ENCODE measurements at places on chromosomes 11 and 22.

GRCh38 chr11:33292311-33292710 lies 35.1 kb downstream of the HIPK3 start:
- H3K4me1 ChIP-seq: no peaks in the 10 kb centered on the region
- DNase-seq: no peak
- no peak overlapping the region for H3K4me3 ChIP-seq
- H3K27me3 ChIP-seq: no peaks in the 10 kb centered on the region

- peaks cover 44% of the 10 kb centered on the region for H3K4me1 ChIP-seq
- H3K27me3 ChIP-seq: no peaks in the 10 kb centered on the region
- no peaks in the 10 kb centered on the region for H3K36me3 ChIP-seq
- no peak overlapping the region for H3K27ac ChIP-seq
- DNase-seq: no peak
- H3K4me3 ChIP-seq: no peak overlapping the region
These were observed 22.9 kb downstream of the RPL3 start for GRCh38 chr22:39296535-39296934.

- DNase-seq: no peak
- peaks cover 5% of the 10 kb centered on the region for H3K4me1 ChIP-seq
- H3K27me3 ChIP-seq: no peaks in the 10 kb centered on the region
- no peaks in the 10 kb centered on the region for H3K36me3 ChIP-seq
These were observed 4.3 kb upstream of the PSMC3 start for GRCh38 chr11:47430524-47430923.

DNA sequence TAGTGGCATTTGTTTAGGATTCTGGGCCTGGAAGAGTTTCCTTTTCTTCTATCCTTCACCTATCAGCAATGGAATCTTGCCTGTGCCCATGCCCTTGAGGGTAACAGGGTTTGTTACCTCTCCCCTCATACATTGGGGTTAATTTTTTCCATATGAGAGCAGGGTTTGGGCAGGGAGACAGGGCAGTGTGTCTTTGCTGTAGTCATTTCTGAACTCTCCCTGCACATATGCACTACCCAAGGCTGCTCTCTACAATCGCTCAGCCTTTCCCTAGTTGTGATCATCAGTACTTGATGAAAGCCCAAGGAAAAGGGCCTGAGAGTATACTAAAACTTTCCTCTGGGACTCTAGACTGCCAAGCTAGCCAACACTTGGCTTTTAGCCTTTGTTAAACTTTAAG lies 95.7 kb downstream of the LRRC32 start:
- H3K4me1 ChIP-seq: peaks cover 33% of the 10 kb centered on the region

- H3K4me1 ChIP-seq: peaks cover 4% of the 10 kb centered on the region
- peaks cover 5% of the 10 kb centered on the region for H3K36me3 ChIP-seq
- no peak overlapping the region for H3K4me3 ChIP-seq
- no peak for DNase-seq
- H3K27ac ChIP-seq: no peak overlapping the region
These were observed 11.2 kb downstream of the EIF4G2 start for GRCh38 chr11:10797531-10797930.

GRCh38 chr22:43088627-43088983 lies 586 bp downstream of the TTLL1 start:
- H3K27me3 ChIP-seq: no peaks in the 10 kb centered on the region
- peak overlapping the region; percentile 52 for H3K4me3 ChIP-seq
- no peak for DNase-seq
- H3K4me1 ChIP-seq: no peaks in the 10 kb centered on the region
- no peaks in the 10 kb centered on the region for H3K36me3 ChIP-seq

- H3K27me3 ChIP-seq: peaks cover 6% of the 10 kb centered on the region
- no peak overlapping the region for H3K4me3 ChIP-seq
- H3K27ac ChIP-seq: no peak overlapping the region
- peak; percentile 27 for DNase-seq
- peaks cover 5% of the 10 kb centered on the region for H3K4me1 ChIP-seq
- no peaks in the 10 kb centered on the region for H3K36me3 ChIP-seq
These were observed 7.3 kb downstream of the CABP7 start for GRCh38 chr22:29727131-29727523.

- no peaks in the 10 kb centered on the region for H3K4me1 ChIP-seq
- H3K36me3 ChIP-seq: no peaks in the 10 kb centered on the region
- no peak overlapping the region for H3K27ac ChIP-seq
- H3K27me3 ChIP-seq: no peaks in the 10 kb centered on the region
- DNase-seq: no peak
- no peak overlapping the region for H3K4me3 ChIP-seq
These were observed 885.8 kb downstream of the KCNA4 start for GRCh38 chr11:29131055-29131454.

GRCh38 chr11:91164452-91164822 lies 941.6 kb upstream of the CHORDC1 start:
- H3K36me3 ChIP-seq: peaks cover 3% of the 10 kb centered on the region
- H3K4me3 ChIP-seq: no peak overlapping the region
- no peaks in the 10 kb centered on the region for H3K27me3 ChIP-seq
- DNase-seq: no peak
- H3K27ac ChIP-seq: no peak overlapping the region

DNA sequence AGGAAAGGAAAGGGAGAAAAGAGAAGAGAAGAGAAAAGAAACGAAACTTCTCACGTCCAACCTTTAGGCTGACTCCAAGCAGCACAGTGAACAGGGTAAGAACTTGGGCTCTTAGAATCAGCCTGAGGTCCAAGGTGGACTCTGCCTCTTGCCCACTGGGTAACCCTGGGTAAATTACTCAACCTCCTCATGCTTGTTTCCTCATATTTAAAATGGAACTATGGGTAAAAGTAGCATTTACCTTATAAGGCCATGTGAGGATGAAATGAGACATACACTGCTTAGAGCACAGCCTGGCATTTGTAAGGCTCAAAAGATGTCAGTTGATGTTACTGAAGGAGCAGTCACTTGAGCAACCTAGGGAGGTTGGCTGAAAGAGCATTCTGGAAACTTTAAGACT lies 107.9 kb downstream of the C11orf58 start:
- no peaks in the 10 kb centered on the region for H3K4me1 ChIP-seq
- DNase-seq: no peak
- H3K27me3 ChIP-seq: no peaks in the 10 kb centered on the region
- H3K27ac ChIP-seq: no peak overlapping the region
